ENCODE measurements at places on chromosomes 5 and 9.

- DNase-seq = no peak
Measured at GRCh38 chr5:92992073-92992472, 588.9 kb downstream of the NR2F1-AS1 start.

DNA sequence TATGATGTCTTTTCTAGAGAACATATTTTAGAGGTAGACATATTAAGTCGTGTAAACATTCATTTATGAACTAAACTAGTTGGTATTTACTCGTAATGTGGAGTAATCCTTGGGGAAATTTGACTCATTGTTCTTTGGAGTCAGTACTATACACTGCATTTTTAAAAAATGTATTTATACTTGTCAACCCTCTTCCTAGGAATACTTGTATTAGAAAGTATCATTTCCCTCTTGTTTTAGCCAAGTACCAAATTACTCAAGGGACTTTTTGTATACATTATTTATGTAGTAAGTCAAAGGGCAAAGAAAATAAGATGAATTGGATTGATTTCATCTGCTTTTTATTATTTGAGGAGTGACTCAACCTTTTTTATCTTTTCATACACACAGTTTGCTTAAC, 248.1 kb upstream of the IZUMO3 start:
- no peak for DNase-seq

- DNase-seq = no peak
Measured at GRCh38 chr9:120265791-120266190, 314.2 kb downstream of the CDK5RAP2 start.

GRCh38 chr5:83551821-83552220, 80.3 kb downstream of the VCAN start:
- no peak for DNase-seq

DNA sequence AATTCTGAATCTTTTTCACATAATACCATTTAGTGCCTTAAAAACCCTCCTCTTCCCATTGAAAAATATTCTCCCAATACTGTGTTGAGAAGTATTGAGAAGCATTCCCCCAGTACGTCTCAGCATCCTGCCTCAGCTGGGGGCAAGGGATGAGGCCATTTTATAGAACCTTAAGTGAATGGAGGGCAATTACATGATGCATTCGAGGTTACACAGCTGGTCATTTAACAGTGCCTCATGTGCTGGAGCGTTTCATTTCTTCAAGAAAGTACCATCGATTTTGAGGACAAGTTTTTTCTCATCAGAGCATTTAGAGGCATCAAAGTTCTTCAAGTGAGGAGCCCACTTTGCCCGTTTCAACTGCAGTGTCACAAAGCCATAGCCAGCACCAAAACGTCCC, 135.6 kb downstream of the DOCK2 start:
- DNase-seq = no peak

- DNase-seq = no peak
Measured at GRCh38 chr5:10756549-10756948, 4.5 kb downstream of the DAP start.

GRCh38 chr5:108421713-108422112, 39.8 kb upstream of the FBXL17 start:
- no peak for DNase-seq

GRCh38 chr5:76524868-76525267, 98.3 kb downstream of the F2RL2 start:
- no peak for DNase-seq

GRCh38 chr5:67301285-67301903, 104.8 kb upstream of the CD180 start:
- no peak for DNase-seq

GRCh38 chr9:117276444-117276843, 138.4 kb downstream of the ASTN2 start:
- DNase-seq = no peak

GRCh38 chr5:128380337-128380736, 157.7 kb downstream of the FBN2 start:
- no peak for DNase-seq

DNA sequence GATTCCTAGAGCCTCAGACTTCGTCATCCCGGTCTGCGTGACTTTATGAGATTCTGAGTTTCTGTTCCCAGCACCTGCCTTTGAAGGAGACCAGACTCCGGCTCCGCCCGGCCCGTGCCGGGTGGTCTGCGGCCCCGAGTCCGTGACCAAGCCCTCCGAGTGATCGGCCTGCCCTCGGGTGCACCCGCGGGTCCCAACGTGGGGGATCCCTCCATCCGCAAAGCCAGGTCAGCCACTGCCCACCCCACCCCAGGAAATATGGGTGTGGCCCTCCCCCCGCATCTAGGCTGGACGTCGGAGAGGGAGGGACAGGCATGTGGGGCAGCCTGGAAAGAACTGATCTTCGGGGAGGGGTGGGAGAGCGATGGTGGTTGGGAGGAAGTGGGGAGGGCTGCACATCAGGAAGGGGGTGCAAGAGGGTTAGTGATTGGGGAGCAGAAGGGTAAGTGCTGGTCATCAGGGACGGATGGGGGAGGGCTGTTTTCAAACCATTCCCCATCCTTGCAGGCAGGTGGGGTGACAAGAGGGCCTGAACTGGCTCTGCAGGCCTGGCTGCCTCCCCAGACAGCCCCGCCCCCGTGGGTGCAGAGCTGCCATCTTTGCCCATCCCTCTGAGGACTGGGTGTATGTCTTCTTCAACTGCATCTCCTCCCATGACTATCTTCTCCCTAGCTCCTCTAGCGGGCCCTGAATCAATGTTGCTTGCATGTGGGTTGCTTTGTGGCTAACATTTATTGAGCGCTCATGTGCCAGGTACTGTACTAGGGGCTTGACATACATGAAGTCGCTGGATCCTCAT, 747 bp downstream of the LRSAM1 start:
- DNase-seq = peak; percentile 71

GRCh38 chr9:114805670-114806525, at the start of gene TNFSF15:
Gene TNFSF15 (minus strand): TSS chr9:114806039. CDS start chr9:114806012, 27 bp downstream.
- DNase-seq = peak; percentile 55

DNA sequence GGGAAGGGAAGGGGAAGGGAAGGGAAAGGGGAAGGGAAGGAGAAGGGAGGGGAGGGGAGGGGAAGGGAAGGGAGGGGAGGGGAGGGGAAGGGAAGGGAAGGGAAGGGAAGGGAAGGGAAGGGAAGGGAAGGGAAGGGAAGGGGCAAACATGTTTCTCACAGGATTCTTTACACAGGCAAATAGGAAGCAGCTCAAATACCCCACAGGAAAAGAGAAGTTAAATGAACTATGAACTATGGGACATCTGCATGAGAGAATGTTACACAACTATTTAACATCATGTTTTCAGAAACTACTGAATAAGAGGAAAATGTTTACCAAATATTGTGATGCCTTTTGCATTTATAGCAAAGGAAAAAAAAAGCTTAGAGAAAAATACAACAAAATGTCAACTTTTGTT, 125.4 kb upstream of the SLC30A5 start:
- no peak for DNase-seq

- no peak for DNase-seq
Measured at GRCh38 chr5:35618781-35619180, 1.1 kb downstream of the SPEF2 start.

DNA sequence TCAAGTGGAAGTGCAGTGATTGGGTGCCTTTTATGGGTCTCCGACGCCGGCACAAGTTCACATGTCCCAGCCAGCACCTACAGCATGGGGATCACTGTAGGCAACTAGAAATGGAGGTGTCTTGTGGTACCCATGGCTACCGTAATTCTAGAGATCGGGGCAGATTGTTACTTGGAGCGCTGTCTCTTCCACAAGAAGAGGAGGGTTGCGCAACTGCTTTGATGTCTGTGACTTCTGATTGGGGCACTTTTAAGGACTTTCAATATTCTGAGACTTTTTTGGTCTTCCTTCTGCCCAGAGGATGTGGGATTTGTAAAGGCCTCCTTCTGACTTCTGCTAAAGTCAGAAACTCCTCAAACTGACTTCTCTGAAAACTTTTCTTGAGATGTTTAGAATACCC, 41.9 kb downstream of the GLRX start:
- no peak for DNase-seq

DNA sequence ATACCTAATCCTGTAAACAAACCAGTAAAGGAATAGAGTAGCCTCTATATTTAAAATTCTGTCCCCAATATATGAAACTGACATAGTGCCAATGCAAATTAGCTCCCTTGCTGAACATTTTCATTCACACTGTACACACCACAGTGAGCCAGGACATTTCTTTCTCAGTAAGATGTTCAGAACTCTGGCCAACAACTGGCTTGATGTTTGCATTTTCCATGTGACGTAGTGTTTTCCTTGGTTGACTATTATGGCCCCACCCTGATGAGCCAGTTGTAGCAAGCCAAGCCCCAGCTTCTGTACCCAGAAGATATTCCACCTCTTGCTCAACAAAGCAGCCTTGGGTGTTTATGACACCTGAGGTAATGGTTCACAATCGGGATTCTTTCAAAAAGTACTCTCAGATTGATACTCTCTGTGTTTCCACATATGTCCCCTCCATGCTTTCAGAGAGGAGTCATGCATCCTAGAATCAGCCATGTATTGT, 17.7 kb upstream of the ANXA1 start:
- no peak for DNase-seq

DNA sequence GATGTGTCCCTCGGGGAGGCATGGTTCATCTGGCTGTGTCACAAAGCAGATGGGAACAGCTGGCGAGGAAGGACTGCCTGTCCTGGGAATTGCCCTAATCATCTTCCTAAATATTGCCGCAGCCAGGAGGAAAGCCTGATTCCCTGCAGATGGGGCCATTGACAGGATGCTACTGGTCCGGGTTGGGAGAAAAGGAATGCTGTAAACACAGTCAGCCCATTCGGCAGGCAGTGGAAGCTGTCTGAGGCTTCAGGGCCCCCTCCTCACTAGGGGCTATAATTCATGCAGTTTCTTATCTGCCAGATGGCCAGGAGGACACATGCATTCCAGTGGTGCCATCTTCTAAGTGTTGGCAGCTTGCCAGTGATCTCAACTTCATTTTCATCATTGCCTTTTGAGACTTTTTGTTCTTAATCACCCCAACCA, 110.3 kb downstream of the KCNIP1 start:
- DNase-seq = no peak

- DNase-seq = no peak
Measured at GRCh38 chr9:122978601-122979000, 37.8 kb downstream of the RABGAP1 start.

DNA sequence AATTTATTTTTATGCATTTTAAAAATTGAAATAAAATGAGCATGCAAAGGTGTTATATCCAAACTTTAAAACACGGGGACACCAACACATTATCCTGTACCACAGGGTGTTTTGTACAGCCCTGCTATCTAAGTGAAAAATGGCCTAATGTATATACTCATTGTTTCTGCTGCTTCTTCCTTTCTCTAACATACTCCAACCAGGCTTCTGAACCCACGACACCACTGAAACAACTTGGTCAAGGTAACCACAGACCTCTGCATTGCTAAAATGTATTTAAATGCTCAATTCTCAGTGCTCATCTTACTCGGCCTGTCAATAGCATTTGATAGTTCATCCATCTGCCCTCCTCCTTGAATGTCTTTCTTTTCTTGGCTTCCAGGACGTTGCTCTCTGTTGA, 48.3 kb downstream of the DENND1A start:
- DNase-seq = no peak

DNA sequence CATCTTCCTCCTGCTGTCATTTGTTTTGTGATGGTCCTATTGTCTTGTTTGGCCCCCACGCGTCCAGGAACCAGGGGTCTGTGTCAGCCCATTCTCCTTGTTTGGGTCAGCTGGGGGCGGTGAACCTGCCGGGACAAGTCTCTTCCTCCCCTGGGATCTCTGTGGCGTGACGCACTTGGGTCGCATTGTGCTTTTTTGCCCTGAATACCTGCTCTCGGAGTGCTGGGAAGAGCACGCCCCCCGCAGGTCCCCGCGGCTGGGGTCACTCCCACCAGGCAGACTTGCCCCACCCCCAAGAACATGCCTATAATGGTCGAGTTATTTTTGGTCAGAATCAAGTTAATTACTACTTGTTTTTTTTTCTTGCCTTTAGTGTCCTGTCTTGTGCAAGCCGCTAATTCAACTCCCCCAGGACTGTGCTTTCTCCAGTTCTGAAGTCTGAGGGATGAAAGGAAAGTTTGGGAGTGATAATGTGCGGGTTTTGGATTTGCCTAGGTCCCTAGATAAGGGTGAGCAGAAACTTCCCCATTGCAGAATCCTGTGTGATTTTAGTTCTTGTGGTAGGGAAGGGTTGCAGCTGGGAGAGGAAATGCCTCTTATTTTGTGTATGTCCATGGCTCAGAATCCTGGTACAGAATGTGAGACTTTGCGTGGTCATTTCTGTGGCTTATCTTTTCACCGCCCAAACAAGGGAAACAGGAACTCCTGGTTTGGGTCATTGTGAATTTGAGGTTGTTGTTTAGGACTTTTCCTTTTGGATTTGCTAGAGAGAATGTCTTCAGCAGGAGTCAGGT, 789 bp downstream of the ACER2 start:
- DNase-seq = peak; percentile 36

- peak; percentile 74 for DNase-seq
Measured at GRCh38 chr5:61330341-61330844, 1.7 kb upstream of the ZSWIM6 start.

GRCh38 chr9:112900901-112901300, 10.2 kb upstream of the SLC46A2 start:
- DNase-seq = no peak

DNA sequence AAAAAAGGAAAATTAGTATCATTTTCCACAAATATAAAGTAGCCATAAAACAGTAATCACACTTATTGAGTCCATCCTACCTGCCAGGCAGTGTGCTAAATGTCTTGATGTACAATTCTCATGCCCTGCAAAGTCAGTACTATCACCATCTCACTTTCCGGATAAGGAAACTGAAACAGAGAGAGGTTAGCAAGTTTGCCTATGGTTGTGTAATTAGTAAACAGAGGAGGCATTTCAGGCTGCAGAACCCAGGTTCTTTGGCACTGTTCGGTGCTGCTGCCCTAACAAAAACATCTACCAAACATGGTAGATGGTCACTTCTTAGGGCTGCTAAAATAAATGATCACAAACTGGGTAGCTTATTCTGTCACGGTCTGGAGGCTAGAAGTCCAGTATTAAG, 22.6 kb downstream of the PLAC8L1 start:
- DNase-seq = no peak

DNA sequence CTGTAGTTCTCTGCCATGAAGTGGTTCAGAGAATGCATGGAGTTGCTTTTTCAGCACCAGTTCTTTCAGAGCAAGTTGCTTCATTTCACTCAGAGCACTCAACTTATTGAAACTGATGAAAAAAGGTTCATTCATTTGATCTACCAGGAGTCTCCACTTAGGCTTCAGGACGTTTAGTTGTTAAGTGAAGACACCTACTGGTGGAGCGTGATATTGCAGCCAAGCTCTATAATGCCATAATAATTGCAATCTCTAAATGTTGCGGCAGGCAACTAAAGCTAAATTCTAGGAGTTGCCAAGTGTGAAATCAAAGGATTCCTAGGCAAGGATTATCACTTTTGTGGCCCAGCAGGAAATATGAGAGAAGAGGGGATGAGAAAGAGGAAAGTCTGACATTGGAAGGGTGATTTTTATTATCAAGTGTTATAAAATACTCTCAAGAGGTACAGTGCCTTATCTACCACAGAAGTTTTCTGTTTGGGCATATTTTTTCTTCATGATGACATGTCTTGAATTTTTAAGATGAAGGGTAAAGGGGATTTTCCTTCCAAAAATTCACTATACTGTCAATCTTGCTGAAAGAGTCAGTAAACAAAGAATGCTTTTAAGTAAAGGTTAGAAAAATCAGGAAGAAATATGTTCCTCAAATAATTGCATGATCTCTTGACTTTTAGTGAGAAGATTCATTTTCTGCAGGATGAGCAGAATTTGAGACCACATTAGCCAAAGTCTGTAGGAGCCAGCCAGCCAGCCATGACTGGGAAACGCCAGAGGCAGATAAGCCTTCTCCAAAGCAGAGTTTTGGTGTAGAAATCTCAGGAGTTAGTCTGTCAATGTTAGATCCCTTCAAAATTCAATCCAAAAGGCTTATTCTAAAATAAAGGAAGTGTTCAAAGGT, 83.4 kb downstream of the SH3PXD2B start:
- DNase-seq = peak; percentile 27

GRCh38 chr9:22124263-22125011, 115.3 kb upstream of the CDKN2B start:
- peak; percentile 57 for DNase-seq

All from left colon (tissue), 2 donors.